ENCODE measurements at places on chromosomes 7 and 10. TPM values are rescaled to one million over a fixed set of nuclear protein-coding genes. Genes with fewer than 3 reads are reported as not detected.

The MYH16 gene
- not detected for total RNA-seq

The DENND2A gene
- total RNA-seq = 39.0 TPM

The HOXA3 gene
- total RNA-seq = 1.5 TPM

The MRPS33 gene
- 40.1 TPM for total RNA-seq

The CRCP gene
- total RNA-seq = 27.7 TPM

DNA sequence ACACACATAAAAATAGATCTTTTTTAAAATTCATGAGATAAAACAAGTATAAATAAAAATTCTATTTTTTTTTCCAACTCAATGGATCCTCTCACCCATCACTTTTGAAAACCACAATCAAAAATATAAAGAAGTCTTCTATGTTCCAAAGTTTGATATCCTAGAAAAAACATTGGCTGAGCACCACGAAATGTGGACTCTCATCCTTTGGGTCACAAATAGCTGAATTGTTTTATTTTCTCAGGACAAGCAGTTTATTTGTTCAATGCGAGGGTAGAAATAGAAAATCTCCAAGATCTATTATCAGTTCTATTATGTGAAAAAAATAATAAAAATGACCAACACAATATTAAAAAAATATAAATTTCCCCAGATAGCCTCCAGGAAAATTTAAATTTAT is 310.5 kb upstream of the DGKB start:
- H3K27ac ChIP-seq = no peak overlapping the region
- H3K4me1 ChIP-seq = no peaks in the 10 kb centered on the region
- H3K27me3 ChIP-seq = no peaks in the 10 kb centered on the region
- H3K4me3 ChIP-seq = no peak overlapping the region
- no peak for DNase-seq
- no peaks in the 10 kb centered on the region for H3K36me3 ChIP-seq

- H3K36me3 ChIP-seq = no peaks in the 10 kb centered on the region
- no peaks in the 10 kb centered on the region for H3K4me1 ChIP-seq
- H3K27ac ChIP-seq = no peak overlapping the region
- DNase-seq = no peak
- H3K4me3 ChIP-seq = no peak overlapping the region
Measured at GRCh38 chr10:4526311-4526731, 299.7 kb upstream of the AKR1E2 start.

GRCh38 chr10:131926743-131927595 is 26.2 kb downstream of the PPP2R2D start:
- H3K27ac ChIP-seq = no peak overlapping the region
- no peak for DNase-seq
- H3K36me3 ChIP-seq = no peaks in the 10 kb centered on the region
- H3K27me3 ChIP-seq = no peaks in the 10 kb centered on the region
- peaks cover 9% of the 10 kb centered on the region for H3K4me1 ChIP-seq
- no peak overlapping the region for H3K4me3 ChIP-seq

- no peak overlapping the region for H3K27ac ChIP-seq
- no peak overlapping the region for H3K4me3 ChIP-seq
- H3K27me3 ChIP-seq = peaks cover 6% of the 10 kb centered on the region
- H3K4me1 ChIP-seq = no peaks in the 10 kb centered on the region
- H3K36me3 ChIP-seq = no peaks in the 10 kb centered on the region
Measured at GRCh38 chr7:1391449-1391848, 67.8 kb downstream of the MICALL2 start.

DNA sequence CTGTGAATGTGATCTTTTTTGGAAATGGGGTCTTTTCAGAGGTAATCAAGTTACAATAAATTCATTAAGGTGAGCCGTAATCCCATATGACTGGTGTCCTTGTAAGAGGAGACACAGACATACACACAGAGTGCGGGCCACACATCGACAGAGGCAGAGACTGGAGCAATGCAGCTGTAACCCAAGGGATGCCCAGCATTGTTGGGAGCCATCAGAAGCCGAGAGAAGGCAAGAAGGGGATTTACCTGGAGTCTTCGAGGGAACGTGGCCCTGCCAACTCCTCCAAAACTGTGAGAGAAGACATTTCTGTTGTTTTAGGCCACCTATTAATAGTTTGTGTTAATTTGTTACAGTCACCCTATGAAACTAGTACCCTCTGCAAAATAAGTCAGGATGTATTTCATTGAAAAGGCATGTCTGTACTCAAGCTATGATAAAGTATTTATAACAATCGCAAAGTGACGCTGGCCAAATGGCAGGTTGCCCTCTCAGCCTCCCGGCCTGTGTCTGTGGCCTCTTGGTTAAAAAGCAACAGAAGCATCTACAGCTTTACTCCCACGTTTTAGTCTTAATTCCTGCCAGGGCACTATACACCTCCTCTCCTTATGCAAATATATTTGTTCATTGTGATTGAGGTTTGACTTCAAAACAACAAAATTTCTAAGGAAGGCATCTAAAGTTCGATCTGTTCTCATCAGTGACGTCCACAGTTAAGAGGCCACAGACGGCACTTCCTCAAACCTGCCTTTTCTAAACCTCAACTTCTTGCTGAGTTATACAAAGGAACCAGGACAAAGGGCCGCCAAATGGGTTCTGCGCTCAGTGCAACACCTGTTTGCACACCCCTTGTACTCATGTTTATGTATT is 46.8 kb downstream of the HIPK2 start:
- H3K36me3 ChIP-seq = no peaks in the 10 kb centered on the region
- H3K4me1 ChIP-seq = peaks cover 36% of the 10 kb centered on the region
- no peak overlapping the region for H3K4me3 ChIP-seq
- peak; percentile 78 for DNase-seq
- H3K27ac ChIP-seq = peak overlapping the region; percentile 55
- H3K27me3 ChIP-seq = no peaks in the 10 kb centered on the region

- no peak for DNase-seq
- no peak overlapping the region for H3K4me3 ChIP-seq
- H3K27me3 ChIP-seq = no peaks in the 10 kb centered on the region
- no peaks in the 10 kb centered on the region for H3K36me3 ChIP-seq
- no peak overlapping the region for H3K27ac ChIP-seq
Measured at GRCh38 chr7:68756986-68757495, 841.2 kb upstream of the AUTS2 start.

- H3K27me3 ChIP-seq = no peaks in the 10 kb centered on the region
- DNase-seq = no peak
- H3K4me3 ChIP-seq = no peak overlapping the region
- H3K27ac ChIP-seq = no peak overlapping the region
- no peaks in the 10 kb centered on the region for H3K4me1 ChIP-seq
Measured at GRCh38 chr7:52463341-52463740, 572.1 kb upstream of the POM121L12 start.

DNA sequence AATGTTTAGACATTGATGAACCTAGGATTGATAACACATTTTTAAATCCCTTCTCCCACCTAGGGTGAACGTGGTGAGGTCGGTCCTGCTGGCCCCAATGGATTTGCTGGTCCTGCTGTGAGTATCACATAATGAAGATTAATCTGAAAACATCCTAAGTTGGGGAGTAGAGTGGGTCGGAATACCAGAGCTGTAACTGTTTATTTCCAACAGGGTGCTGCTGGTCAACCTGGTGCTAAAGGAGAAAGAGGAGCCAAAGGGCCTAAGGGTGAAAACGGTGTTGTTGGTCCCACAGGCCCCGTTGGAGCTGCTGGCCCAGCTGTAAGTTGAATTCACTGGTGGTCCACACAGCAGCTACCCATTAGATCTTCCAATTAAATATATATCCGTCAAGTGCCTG is 25.6 kb downstream of the COL1A2 start:
- peaks cover 46% of the 10 kb centered on the region for H3K36me3 ChIP-seq
- H3K27ac ChIP-seq = peak overlapping the region; percentile 36
- peaks cover 27% of the 10 kb centered on the region for H3K4me1 ChIP-seq
- no peak for DNase-seq
- no peaks in the 10 kb centered on the region for H3K27me3 ChIP-seq

- no peak overlapping the region for H3K4me3 ChIP-seq
- no peak overlapping the region for H3K27ac ChIP-seq
Measured at GRCh38 chr7:8179486-8179885, 82.5 kb downstream of the ICA1 start.

DNA sequence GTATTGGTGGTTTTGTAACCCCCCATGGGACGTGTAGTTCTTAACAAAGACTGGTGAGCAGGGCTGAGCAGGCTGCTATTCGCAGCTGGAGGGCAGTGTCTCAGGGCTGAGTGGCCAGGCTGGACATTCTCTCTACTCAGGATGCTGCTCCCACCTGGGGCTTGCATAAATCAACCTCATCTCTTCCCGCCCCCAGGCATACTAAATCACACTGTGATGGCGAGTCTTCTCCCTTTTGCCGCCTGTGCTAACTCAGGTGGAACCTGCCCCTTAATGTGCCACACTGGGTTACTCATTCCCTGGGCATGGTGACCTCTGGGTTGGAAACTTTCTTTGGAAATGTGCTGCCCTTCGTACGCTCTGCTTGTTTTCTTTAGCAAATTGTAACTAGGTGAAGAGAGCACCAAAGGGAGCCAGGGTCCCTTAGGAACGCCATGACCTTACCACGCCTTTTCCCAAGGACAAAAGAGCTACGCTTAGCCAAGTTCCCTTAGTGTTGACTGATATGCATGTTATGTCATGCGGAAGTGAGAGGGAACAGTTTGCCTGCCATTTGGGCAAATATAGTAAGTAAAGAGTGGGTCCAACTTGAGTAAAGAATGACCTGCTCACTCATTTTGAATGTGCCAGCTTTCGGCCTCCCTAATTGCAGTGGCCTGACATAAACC is 40.4 kb upstream of the COBL start:
- no peak overlapping the region for H3K27ac ChIP-seq
- H3K27me3 ChIP-seq = no peaks in the 10 kb centered on the region
- H3K36me3 ChIP-seq = no peaks in the 10 kb centered on the region
- no peaks in the 10 kb centered on the region for H3K4me1 ChIP-seq

All from fibroblast of lung (primary cell).